Sigmoid colon (tissue), 7 donors: ENCODE measurements at places on chromosomes 11 and 22.

- DNase-seq: no peak
Observed at GRCh38 chr11:27757953-27758352, 57.7 kb upstream of the BDNF start.

DNA sequence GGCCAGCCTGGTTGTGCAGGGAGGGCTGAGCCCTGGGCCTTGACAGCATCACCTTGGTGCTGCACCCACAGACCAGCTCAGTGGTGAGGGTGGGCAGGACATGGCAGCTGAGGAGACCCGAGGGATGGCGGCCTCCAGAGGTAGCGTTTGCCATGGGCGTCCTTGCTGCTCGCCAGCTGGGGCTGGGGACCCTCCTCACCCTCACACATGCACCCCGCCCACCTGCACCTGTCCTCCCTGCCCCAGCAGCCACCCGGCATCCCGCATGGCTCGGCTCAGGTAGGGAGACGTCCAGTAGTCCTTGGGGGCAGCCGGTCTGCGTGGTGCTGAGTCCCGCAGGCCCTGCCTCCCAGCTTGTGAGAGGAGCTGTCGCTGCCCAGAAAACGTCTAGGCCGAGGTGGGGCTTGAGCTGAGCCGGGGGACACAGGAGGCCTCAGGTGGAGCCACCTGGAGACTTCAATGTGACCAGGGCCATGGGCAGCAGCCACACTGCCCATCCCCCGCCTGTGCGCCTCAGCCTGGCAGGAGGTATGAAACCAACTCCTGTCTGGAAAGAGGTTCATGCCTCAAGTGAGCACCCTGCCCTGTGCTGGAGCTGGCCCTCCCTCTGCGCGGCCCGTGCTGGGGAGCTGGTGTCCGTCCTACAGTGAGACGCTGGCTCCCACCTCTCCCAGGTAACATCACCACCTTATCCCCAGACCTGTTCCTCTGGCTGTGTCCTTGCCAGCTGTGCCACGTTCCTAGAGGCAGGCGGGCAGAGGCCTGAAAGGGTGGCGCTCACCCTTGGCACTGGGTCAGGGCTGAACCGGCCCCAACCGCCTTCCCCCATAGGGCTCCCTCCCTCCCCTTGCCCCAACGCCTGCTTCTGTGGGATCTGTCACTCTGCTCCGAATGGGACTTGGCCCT is 3.3 kb upstream of the TRABD start:
- no peak for DNase-seq

DNA sequence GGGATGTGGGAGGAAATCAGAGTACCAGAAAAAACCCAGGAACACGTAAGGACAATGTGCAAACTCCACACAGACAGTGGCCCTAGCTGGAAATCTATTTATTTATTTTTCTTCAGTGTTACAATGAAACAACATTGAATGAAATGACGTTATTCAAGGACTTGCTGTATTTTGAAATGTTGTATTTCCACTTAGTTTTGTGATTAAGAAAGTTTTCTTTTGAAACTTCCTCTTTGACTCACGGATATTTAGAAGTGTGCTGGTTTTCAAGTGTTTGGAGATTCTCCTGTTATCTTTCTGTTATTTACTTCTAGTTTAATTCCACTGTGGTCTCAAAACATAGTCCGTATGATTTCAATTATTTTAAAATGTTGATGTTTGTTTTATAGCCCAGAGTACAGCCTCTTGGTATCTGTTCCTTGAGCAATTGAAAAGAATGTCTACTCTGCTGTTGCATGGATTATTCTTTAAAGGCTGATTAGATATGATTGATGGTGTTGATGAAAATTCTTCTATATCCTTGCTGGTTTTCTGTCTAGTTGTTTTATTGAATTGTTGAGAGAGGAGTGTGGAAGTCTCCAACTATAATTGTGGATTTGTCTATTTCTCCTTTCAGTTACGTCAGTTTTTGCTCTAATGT is 141.0 kb downstream of the ARHGAP20 start:
- DNase-seq: no peak

DNA sequence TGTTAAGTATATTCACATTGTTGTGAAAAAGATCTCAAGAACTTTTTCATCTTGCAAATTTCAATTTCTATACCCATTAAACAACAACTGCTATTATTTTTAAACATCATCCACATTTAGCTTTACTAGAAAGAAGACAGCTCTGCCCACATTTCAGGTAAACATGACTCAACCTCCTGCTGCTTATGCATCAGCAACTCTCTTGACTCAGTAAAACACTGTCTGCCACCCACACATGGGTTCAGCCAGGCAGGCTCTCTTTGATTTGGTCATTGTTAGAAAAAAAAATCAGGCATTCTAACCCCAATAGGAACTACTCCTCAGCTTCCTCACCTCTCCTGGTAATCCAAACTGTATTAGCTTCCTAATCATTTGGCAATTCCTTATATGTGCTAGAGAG is 5.1 kb upstream of the ENDOD1 start:
- no peak for DNase-seq

DNA sequence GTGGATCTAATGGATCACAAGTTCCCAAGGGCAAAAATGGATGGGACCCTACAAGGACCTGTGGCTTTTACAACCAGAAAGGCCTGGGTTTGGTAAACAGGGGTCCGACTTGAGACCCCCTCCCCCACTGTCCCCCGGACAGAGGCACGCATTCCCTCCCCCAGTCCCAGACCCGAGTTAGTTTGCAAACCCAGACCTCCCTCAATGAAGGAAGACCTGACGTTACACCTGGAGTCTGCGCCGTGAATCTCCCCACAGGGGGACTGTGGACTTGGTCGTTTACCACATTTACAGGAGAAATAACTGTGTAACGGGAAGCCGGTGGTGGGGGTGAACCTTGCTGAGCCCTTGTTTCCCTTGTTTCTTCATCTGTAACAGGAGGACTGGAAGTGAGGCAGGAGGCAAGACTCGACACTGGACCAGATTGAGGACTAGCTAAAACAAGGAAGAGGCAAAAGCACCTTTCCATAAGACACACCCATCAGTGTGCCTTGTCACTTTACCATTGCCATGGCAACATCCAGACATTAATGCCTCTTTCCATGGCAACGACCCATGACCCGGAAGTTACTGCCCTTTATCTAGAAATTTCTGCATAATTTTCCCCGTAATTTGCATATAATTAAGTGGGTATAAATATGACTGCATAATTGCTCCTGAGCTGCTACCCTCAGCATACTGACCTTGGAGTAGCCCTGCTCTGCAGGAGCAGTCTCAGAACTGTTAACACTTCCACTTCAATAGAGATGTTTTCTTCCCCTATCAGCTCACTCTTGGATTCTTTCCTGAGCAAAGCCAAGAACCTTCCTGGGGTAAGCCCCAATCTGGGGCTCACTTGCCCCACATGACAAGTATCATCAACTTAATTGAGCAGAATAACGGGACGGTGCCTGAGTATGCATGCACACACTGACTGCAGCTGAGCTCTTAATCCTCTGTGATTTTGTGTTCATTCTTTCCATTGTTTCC is 25.4 kb downstream of the PDGFB start:
- DNase-seq: peak; percentile 34

- no peak for DNase-seq
Observed at GRCh38 chr11:27116684-27117083, 76.1 kb downstream of the BBOX1 start.

GRCh38 chr11:61361237-61361740 is 393 bp downstream of the CYB561A3 start:
- no peak for DNase-seq

GRCh38 chr11:8190431-8190830 is 21.6 kb upstream of the RIC3 start:
- no peak for DNase-seq

DNA sequence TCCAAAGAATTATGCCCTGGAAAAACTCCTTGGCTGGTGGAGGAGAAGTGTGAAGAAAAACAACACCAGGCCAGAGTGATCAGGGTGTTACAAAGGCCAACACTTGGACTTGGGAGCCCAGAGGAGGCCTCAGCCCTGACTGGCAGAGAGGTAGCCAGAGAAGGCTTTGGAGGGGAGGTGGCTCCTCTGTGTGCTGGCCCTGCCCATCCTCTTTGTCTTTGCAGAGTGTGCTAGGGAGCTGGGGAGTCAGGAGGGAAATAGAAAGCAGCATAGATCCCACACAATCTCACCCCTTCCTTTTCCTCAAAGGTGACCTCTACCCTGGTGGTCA is 12.0 kb upstream of the P2RY6 start:
- no peak for DNase-seq

- no peak for DNase-seq
Observed at GRCh38 chr11:11587122-11587521, 34.7 kb downstream of the GALNT18 start.

- DNase-seq: no peak
Observed at GRCh38 chr11:75627906-75628668, 40.8 kb downstream of the MAP6 start.

DNA sequence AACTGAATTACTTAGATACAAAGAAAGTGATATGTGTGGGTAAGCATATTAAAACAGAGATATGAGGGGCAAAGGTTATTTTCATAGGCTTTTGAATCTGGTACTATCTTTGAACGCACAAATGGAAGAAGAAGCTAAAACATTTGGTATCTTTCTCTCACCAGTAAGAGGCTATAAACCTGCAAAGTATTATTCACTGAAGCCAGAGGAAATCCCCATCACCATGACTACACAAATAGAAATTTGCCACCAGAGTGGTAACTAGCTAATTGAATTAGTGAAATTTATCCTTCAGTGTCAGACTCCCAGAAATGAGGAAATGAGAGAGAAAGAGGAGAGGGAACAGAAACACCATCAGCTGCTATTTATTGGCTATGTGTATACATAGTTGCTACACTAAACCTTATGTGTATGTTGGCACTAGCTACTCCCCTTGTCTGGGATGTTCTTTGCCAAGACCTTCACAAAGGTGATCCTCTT is 503.4 kb downstream of the DLG2 start:
- DNase-seq: no peak

DNA sequence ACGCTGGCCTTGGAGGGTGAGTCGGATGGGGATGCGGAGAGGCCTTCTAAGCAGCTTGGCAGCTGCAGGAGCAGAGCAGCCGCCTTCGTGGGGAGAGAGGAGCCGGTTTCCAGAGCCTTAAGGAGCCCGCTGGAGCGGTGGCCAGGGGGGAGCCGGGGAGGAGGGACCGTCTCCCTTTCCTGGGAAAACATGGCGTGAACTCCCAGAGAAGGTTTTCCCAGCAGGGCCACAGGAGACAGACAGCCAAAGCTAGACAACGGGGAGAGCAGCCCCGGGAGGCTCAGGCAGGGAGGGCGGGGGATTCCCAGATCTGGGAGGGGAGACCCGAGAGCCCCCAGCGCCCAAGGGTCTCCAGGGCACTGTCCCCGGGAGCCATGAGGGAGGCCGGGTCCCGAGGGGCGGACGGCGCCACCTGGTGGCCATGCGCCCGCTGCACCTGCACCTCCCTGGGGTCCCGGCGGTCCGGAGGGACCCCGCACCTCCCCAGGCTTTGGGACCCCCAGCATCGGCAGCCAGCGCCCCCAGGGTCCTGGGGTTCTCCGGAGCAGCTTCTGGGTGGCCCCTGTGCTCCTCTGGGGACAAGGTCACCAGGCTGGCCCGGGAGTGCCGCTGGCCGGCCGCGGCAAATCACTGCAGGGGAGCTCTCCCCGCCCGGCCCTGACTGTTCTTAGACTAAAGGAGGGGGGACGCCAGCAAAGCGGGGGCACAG is 2.4 kb upstream of the SYT8 start:
- no peak for DNase-seq

GRCh38 chr11:75356613-75357012 is 5.2 kb upstream of the ARRB1 start:
- DNase-seq: no peak

- no peak for DNase-seq
Observed at GRCh38 chr11:103988595-103988969, 47.9 kb upstream of the DDI1 start.

DNA sequence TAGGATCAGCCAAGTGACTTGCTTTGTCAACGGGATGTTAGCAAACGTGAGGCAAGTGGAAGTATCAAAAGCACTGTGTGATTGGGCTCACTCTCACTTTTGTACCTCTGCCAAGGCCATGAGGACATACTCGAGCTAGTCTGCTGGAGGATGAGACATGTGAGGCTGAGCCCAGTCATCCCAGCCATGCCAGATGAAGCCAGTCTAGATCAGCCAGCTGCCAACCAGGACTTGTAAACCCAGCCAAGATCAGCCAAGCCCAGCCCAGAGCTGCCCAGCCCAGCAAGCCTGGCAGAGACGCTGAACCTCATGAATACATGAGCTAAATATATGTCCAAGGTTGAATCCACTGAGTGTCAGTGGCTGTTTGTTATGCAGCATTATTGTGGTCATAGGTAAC is 369.7 kb downstream of the MN1 start:
- DNase-seq: no peak
